Mesothelial cell of epicardium (in vitro differentiated cells): ENCODE measurements at places on chromosomes 1 and 21. TPM values are rescaled to one million over a fixed set of nuclear protein-coding genes. Genes with fewer than 3 reads are reported as not detected.

GRCh38 chr1:175204330-175204729 is 11.8 kb upstream of the KIAA0040 start:
- no peak overlapping the region for H3K4me3 ChIP-seq
- no peaks in the 10 kb centered on the region for H3K36me3 ChIP-seq
- no peak for DNase-seq
- H3K4me1 ChIP-seq: peaks cover 6% of the 10 kb centered on the region

- H3K36me3 ChIP-seq: no peaks in the 10 kb centered on the region
- peaks cover 7% of the 10 kb centered on the region for H3K4me1 ChIP-seq
- no peak for DNase-seq
- H3K27me3 ChIP-seq: peaks cover 22% of the 10 kb centered on the region
- H3K4me3 ChIP-seq: no peak overlapping the region
Measured at GRCh38 chr1:117318011-117318410, 49.2 kb upstream of the MAN1A2 start.

GRCh38 chr1:115980998-115981993 is 5.0 kb downstream of the SLC22A15 start:
- DNase-seq: no peak
- H3K4me3 ChIP-seq: no peak overlapping the region
- peaks cover 2% of the 10 kb centered on the region for H3K36me3 ChIP-seq

DNA sequence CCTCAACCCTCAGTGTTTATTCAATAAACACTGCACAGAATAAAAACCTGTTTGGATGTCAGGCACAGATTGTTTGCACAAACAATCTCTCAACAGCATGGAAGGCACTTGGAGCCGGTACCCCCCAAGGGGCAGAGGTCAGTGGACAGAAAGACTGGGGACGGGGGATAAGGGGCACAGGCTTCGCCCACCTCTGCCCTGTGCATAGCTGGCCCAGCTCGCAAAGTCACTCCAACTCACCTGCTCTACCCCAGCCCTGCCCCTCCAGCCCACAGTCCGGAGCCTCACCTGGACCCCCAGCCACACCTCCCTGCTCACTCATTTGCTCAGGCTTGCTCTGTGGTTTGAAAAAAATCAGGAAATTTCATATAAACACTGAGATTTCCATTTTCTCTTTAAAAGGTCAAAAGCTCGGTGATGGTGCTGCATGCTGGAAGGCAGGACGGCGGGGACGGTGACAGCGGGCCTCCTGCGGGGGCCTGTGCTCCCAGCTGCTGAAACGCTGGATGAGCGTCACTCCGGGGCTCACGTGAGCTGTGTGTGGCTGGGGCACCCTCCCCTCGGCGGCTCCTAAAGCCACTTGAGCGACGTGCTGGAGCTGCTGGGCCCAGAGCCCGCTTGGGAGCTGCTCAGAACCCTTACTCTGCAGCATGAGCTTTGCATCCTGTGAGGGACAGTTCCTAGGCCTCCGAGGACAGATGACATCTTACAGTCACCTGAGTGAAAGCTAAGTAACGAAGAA is 54.5 kb downstream of the PRDM15 start:
- H3K27ac ChIP-seq: no peak overlapping the region
- no peak overlapping the region for H3K4me3 ChIP-seq
- no peaks in the 10 kb centered on the region for H3K27me3 ChIP-seq
- H3K36me3 ChIP-seq: no peaks in the 10 kb centered on the region

GRCh38 chr1:118947790-118948189 is 40.4 kb downstream of the TBX15 start:
- no peak overlapping the region for H3K27ac ChIP-seq
- H3K27me3 ChIP-seq: peaks cover 37% of the 10 kb centered on the region
- H3K4me3 ChIP-seq: no peak overlapping the region
- no peaks in the 10 kb centered on the region for H3K4me1 ChIP-seq
- DNase-seq: no peak
- no peaks in the 10 kb centered on the region for H3K36me3 ChIP-seq

DNA sequence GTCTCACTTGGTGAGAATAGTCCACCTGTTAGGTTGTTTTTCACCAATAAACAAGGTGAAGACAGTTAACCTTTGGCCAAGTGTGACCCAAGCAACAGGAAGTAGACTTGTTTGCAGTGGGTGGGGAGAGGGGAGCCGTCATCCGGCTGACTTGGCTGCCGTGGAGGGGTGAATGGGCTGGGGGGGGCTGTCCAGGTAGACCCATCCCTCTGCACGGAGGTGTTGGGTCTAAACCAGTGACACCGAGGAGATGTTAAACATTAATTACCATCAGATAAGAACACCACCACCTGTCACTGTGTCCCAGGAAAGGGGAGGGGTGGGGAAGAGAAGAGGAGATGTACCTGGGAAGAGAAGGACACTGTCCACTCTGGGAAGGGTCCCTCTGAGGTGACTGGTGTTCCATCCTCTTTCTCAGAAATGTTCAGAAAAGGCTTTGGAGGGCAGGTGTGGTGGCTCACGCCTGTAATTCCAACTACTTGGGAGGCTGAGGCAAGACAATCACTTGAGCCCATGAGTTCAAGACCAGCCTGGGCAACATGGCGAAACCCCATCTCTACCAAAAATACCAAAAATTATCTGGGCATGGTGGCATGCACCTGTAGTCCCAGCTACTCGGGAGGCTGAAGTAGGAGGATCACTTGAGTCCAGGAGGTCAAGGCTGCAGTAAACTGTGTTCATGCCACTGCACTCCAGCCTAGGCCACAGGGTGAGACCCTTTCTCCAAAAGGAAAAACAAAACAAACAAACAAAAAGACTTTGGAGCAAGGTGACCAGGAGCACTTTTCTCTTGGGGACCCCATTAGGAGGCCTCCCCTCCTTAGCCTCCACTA is 6.7 kb upstream of the MYOM3 start:
- no peak overlapping the region for H3K27ac ChIP-seq
- no peak for DNase-seq
- H3K4me3 ChIP-seq: no peak overlapping the region
- peaks cover 8% of the 10 kb centered on the region for H3K27me3 ChIP-seq
- H3K4me1 ChIP-seq: peaks cover 12% of the 10 kb centered on the region
- no peaks in the 10 kb centered on the region for H3K36me3 ChIP-seq

DNA sequence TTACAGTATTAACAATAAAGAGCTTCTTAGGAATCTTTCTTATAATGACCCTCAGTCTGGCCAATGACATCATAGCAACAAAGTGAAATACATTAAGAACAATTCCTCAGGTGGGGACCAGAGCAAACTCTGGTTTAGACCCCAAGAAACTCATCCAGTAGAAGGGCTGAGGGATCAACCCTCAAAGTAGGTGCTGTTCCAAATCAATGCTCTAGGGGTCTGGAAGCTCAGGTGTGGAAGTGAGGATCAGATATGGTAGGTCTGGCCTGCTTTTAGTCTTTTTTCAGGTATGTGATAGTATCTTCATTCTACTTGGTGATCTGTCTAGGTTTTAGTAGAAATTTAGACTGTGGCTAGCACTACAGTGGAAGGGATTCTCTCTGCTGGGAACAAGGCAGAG is 291.7 kb downstream of the PDE4B start:
- no peak for DNase-seq
- no peak overlapping the region for H3K27ac ChIP-seq
- no peaks in the 10 kb centered on the region for H3K36me3 ChIP-seq
- no peaks in the 10 kb centered on the region for H3K4me1 ChIP-seq
- no peak overlapping the region for H3K4me3 ChIP-seq

DNA sequence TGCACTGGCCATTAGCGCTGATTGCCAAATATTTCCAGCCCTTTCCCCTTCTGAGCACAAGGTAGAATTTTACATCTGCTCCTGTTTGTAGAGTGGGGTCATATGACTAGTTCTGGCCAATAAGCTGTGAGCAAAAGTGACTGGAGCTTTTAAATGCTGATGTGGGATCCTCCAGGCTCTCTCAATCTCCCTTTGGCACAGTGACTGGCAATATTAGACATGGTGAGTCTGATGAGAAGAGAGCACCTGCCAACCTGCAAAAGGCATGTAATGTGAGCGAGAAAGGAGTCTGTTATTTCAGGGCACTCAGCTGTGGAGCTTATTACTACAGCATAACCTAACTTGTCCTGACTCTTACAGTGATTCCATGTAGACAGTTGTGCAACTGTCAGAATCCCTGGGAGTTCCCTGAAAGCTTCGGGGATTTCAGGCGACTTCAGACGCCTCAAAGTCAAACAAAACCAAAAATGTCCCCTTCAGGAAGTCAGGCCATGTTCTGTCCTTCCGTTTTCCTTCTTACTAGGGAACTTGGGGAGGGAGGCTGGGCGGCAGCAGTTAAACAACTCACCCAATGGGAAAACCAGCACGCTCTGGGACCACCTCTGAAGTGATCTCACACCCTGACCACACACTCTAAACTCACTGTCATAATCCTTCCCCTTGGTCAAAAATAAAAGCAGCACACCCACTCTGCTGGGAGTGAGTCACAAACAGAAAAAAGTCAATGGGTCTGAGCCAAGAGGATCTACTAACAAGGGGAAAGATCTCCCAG is 3.6 kb upstream of the RASSF5 start:
- no peaks in the 10 kb centered on the region for H3K36me3 ChIP-seq
- DNase-seq: no peak
- H3K4me3 ChIP-seq: no peak overlapping the region
- H3K27ac ChIP-seq: no peak overlapping the region

DNA sequence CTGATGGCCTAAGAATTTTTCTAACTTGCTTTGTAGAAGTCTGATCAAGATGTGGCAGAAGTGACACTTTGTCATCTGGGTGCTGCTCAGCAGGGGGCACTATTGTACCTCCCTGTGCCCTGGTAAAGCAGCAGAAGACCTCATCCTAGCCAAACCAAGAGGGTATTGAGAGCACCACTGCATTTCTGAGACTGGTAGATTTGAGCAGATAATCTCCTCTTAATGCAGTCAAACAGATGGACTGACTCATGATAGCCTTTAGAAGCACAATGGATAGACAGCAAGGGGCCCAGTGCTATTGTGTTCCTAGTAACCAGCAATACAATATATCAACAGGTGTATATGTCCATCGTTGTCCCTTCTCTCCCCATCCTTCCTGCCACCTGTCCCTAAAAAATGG is 5.7 kb downstream of the TPM3 start:
- no peaks in the 10 kb centered on the region for H3K27me3 ChIP-seq
- no peak overlapping the region for H3K4me3 ChIP-seq
- no peaks in the 10 kb centered on the region for H3K36me3 ChIP-seq
- peak; percentile 47 for DNase-seq
- no peak overlapping the region for H3K27ac ChIP-seq

DNA sequence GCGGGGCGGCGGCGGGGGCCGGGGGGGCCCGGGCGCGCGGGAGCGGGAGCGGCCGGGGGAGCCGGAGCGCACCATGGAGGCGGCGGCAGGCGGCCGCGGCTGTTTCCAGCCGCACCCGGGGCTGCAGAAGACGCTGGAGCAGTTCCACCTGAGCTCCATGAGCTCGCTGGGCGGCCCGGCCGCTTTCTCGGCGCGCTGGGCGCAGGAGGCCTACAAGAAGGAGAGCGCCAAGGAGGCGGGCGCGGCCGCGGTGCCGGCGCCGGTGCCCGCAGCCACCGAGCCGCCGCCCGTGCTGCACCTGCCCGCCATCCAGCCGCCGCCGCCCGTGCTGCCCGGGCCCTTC is 546 bp downstream of the SKI start:
- no peaks in the 10 kb centered on the region for H3K27me3 ChIP-seq
- peak overlapping the region; percentile 94 for H3K4me3 ChIP-seq
- H3K36me3 ChIP-seq: no peaks in the 10 kb centered on the region
- peaks cover 42% of the 10 kb centered on the region for H3K4me1 ChIP-seq

GRCh38 chr1:68221980-68222373 is 10.3 kb downstream of the WLS start:
- no peaks in the 10 kb centered on the region for H3K27me3 ChIP-seq
- peaks cover 58% of the 10 kb centered on the region for H3K4me1 ChIP-seq
- no peak for DNase-seq
- H3K27ac ChIP-seq: peak overlapping the region; percentile 95
- H3K4me3 ChIP-seq: peak overlapping the region; percentile 14

GRCh38 chr1:194534784-194535183 is 1348.4 kb upstream of the B3GALT2 start:
- H3K36me3 ChIP-seq: peaks cover 4% of the 10 kb centered on the region
- peak overlapping the region; percentile 69 for H3K27ac ChIP-seq
- no peaks in the 10 kb centered on the region for H3K27me3 ChIP-seq
- no peak for DNase-seq

DNA sequence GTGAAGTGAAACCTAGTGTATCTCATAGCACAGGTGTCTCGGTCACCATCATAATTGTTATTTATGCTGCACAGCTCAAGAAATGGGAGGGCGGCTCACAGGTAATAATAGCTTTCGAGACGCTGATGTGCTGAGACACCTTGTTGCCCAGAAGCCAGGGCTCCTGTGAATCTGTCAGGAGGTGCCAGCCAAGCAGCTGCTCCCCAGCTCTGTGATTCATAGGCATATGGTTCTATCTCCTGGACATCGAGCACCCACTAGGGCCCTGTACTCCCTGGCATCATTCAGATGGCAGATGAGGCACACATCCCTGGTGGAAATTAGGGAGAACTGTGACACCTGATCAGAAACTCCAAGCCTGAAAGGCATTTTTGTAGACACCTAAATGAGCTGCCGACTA is 53.5 kb downstream of the SYT6 start:
- no peak for DNase-seq
- no peak overlapping the region for H3K4me3 ChIP-seq
- H3K4me1 ChIP-seq: peaks cover under 1% of the 10 kb centered on the region
- H3K27me3 ChIP-seq: peaks cover 24% of the 10 kb centered on the region

GRCh38 chr1:163169553-163169952 is 33.2 kb downstream of the RGS5 start:
- DNase-seq: no peak
- no peak overlapping the region for H3K4me3 ChIP-seq
- H3K27me3 ChIP-seq: no peaks in the 10 kb centered on the region
- H3K36me3 ChIP-seq: peaks cover 7% of the 10 kb centered on the region
- H3K27ac ChIP-seq: peak overlapping the region; percentile 3
- peaks cover 62% of the 10 kb centered on the region for H3K4me1 ChIP-seq

DNA sequence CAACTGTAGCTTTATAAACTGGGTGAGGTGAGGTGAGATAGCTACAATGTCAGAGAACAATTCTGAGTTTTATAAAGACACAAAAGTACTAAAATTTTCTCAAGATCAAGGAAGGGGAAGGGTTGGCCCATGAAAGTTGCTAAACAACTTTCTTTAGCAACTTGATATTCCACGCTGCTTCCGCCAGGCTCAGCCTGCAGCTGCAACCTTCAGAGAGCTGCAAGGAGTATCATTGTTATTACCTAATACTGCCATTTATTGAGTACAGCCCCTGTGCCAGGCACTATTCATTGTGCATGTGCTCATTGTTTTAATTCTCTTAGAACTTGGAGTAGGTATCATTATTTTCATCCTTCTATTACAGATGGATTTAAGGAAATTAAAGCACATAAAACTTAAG is 34.1 kb upstream of the SUCO start:
- peak overlapping the region; percentile 95 for H3K27ac ChIP-seq
- no peak for DNase-seq
- no peak overlapping the region for H3K4me3 ChIP-seq
- H3K4me1 ChIP-seq: peaks cover 54% of the 10 kb centered on the region

GRCh38 chr1:114215436-114215835 is 61.8 kb upstream of the SYT6 start:
- peaks cover 2% of the 10 kb centered on the region for H3K4me1 ChIP-seq
- H3K27ac ChIP-seq: no peak overlapping the region
- H3K36me3 ChIP-seq: no peaks in the 10 kb centered on the region

Gene CADM3
- total RNA-seq: 2.9 to 3.2 TPM (median 3.1 TPM) in 3 replicates

Gene C1orf141
- total RNA-seq: 0.22 to 0.23 TPM in 2 of 3 replicates, not detected in the other

Gene PLPPR5
- total RNA-seq: 0.11 to 0.20 TPM in 2 of 3 replicates, not detected in the other

Gene MAP7D1
- 97.8 to 103 TPM (median 101 TPM) in 3 replicates for total RNA-seq

Gene GRIK3
- total RNA-seq: 0.05 TPM in 1 of 3 replicates, not detected in the others

Gene RASSF5
- total RNA-seq: 6.5 to 7.0 TPM (median 6.8 TPM) in 3 replicates

Gene CLDN19
- 1.6 to 1.7 TPM (median 1.6 TPM) in 3 replicates for total RNA-seq

Gene DMBX1
- not detected in 3 replicates for total RNA-seq

Gene FCRL6
- 0.60 to 0.62 TPM (median 0.61 TPM) in 3 replicates for total RNA-seq

Gene KANK4
- total RNA-seq: 34.3 to 36.5 TPM (median 35.2 TPM) in 3 replicates

Gene CFHR5
- not detected in 3 replicates for total RNA-seq
